Right atrium auricular region (tissue), 2 donors: ENCODE measurements at places on chromosomes 16 and 17.
A peak's percentile ranks its signal among the peaks of the same experiment; 100 is the strongest.

- DNase-seq, result no peak
Measured at GRCh38 chr17:34389126-34389750, 26.2 kb upstream of the CCL1 start.

- no peak for DNase-seq
Measured at GRCh38 chr17:74805591-74805991, 29.4 kb upstream of the NAT9 start.

DNA sequence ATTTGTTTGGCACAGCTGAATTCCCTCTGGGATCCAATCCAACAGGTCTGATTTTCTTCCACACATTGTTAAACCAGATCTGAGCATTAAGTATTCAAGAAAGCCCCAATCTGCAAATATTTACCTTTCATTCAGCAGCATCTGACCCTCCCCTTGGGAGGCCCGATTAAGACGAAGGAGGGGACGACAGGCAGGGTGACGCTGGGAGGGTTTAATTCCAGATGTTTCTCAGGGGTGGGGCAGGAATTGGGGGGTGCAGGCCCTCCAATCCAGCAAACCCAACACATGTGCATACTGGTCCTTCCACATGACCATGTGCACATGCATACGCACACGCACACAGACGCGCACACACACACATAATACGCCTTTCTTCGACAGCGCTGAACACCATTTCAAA lies 240.5 kb downstream of the GSG1L start:
- DNase-seq, result no peak

- no peak for DNase-seq
Measured at GRCh38 chr17:50562242-50563091, 2.0 kb downstream of the CACNA1G start.

DNA sequence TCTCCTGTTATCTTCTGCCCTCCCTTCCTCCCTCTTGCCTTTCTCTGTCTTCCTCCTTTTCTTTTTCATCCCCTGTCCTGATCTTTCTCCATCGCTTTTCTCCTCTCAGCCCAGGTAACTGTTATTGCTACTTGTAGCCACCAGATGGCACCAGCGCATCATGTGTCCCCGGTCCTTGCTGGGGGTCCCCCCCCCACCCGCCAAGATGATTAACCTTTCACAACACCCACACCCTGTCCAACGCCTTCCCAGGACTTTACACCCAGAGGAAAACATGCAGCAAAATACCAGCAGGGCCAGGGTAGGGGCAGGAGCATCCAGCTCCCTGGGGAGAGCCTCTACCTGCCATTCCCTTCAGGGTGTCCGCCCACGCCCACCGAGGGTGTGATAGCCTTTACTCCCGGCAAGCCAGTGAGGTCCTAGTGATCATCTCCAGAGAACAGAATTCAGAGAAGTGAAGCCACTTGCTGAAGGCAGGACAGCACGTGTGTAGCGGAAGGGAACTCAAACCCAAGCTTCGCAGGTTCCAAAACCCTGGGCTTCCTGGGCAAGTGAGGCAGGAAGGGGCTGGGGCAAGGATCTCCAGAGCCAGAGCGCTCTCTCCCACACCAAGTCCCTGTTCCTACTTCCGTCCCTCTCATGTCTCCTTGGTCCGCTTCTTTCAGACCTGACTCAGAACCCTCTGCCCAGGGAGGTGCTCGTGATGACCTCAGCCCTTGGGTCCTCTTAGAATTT lies 13.4 kb upstream of the TAC4 start:
- no peak for DNase-seq

- DNase-seq, result no peak
Measured at GRCh38 chr16:58236831-58237230, 38.9 kb upstream of the CSNK2A2 start.

- DNase-seq, result no peak
Measured at GRCh38 chr16:27238016-27238587, 30.5 kb downstream of the NSMCE1 start.

DNA sequence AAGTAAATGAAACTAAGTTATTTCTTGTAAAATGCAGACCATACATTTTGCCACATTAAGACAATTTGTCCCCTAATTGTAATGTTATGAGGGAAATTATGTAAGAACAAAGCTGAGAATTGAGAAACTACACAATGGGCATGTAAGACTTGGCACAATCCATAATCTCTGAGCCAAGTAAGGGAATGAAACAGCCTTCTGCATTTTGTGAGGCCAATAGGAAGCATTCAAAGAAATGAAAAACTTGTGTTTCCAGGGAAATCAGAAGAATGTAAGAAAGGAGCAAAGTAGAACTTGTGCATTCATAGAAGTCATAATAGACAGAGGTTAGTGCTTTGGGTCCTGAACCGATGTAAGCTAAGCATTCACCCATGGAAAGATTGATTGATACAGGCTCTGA lies 1.8 kb downstream of the KRTAP9-4 start:
- DNase-seq, result no peak

GRCh38 chr17:17379197-17379991 lies 76.2 kb downstream of the NT5M start:
- DNase-seq, result no peak

DNA sequence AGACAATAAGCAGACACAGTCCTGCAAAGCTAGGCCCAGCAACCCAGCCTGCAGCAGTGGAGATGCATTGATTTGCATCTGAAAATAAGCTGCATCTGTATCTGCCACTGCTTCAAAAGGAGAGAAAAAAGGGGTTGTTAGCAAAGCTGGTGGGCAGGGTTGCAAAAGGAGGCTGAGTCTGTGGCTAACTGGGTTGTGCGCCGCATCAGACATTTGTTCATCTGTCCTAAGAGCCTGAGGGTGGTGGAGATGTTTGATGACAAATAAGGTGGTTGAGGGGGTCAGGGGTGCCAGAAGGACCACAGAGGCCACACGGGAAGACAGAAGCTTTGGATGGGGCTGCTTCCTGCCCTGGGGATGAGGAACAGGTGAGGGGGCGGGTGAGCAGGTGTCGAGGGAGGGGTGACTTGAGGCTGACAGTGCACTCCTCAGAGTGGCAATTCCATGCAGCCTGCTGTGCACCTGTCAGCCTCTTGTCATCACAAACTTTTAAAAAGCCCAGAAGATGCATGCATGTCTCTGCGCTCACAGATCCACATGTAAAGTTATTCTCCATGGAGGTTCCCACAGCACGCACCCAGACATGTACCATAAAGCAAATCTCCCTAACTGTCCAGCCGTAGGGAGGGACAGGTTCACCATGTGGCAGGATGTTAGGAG lies 35.4 kb downstream of the WSB1 start:
- DNase-seq, result no peak

- DNase-seq, result no peak
Measured at GRCh38 chr17:37824534-37825485, 80.0 kb upstream of the HNF1B start.

- DNase-seq, result no peak
Measured at GRCh38 chr17:80874866-80875445, 116.7 kb upstream of the CHMP6 start.

GRCh38 chr17:39170558-39170957 lies 4.6 kb upstream of the ARL5C start:
- DNase-seq, result no peak

DNA sequence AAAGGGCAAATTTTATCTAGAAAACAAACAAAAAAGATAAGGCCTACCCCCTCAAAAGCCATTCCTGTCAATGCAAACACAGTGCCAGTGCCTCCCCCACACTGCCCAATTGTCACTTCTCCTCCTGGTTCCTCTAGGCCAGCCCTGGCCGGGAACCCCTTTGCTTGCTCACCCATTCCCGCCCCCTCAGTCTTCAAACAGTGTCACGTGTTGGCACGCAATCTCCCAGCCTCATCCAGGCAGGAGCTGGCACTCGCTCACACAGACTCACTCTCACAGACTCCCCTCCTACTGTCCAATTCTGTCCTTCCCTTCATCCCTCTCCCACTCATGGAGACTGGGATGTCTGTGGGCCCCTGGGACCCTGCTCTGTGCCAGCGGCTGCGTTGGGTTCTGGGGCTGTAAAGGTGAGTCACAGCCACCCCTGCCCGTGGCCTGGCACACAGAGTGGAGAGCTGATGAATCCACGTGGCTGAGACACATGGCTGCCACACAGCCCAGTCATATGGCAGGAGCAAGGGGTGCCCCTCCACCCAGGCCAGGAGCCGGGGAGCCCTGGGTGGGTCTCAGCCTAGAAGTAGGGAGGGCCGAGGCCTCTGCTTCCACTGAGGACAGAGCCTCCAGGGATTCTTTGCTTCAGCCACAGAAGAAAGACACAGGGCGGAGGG lies 54.8 kb downstream of the VAC14 start:
- peak; percentile 85 for DNase-seq

- no peak for DNase-seq
Measured at GRCh38 chr17:41263212-41263611, 2.0 kb upstream of the KRTAP9-6 start.

- no peak for DNase-seq
Measured at GRCh38 chr16:65945493-65945892, 421.0 kb upstream of the CDH5 start.

- DNase-seq, result no peak
Measured at GRCh38 chr17:38601539-38602351, 4.0 kb downstream of the SRCIN1 start.

DNA sequence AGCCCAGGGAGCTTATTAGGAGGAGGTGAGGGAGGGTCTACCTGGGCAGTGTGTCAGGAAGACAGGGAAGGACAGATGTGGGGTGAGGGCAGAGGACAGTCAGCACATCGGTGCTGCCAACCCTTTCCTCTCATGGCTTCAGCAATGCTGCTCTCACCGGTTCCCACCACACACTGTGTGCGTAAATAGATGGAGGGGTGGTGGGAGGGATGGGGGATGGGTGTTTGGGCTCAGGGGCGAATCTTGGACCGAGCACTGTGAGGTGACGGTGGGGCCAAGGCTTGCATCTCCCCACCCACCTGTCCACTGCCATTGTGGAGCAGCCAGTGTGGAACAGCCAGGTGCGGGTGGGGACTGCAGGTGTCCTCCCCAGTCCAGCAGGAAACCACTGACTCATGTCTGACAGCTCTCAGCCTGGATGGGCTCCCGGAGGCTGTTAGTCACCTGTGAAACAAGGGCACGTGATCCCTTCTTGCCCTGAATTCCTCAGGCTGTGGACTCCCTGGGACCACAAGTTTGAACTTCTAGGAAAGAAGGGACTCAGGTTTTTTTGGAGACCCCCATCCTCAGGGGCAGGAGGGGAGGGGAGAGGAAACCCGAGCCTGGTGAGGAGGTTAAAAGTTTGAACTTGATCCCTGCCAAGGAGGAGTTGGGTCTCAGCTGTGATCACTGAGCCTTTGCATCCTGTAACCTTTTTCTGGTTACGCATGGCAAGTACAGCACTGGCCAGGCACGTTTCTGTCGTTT lies 42.7 kb upstream of the SMPD3 start:
- DNase-seq, result no peak
